Effector CD8-positive, alpha-beta T cell (primary cell): ENCODE measurements at places on chromosomes 7 and 10.

GRCh38 chr10:77546042-77546441 is 91.6 kb downstream of the KCNMA1 start:
- no peak for DNase-seq

- no peak for DNase-seq
Measured at GRCh38 chr7:128399991-128400390, 9.8 kb downstream of the IMPDH1 start.

GRCh38 chr10:112750427-112751167 is 199.4 kb upstream of the TCF7L2 start:
- no peak for DNase-seq

DNA sequence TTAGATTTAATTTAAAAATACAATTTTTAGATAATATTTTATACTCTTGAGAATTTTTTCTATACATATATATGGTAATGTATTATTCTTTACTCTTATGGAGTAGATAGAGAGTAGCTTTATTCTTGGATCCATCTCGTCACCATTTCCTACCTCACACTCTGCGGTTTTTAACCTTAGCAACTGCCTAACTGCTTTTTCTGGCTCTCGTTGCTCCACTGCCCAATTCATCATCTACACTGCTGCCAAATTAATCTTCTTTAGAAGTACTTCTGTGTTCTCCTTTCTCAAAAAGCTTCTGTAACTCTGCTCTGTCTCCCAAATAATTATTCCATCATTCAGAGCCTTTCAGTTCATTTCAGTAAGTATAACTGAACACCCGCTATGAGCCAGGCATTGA is 35.3 kb downstream of the CAPZA2 start:
- DNase-seq, result no peak

DNA sequence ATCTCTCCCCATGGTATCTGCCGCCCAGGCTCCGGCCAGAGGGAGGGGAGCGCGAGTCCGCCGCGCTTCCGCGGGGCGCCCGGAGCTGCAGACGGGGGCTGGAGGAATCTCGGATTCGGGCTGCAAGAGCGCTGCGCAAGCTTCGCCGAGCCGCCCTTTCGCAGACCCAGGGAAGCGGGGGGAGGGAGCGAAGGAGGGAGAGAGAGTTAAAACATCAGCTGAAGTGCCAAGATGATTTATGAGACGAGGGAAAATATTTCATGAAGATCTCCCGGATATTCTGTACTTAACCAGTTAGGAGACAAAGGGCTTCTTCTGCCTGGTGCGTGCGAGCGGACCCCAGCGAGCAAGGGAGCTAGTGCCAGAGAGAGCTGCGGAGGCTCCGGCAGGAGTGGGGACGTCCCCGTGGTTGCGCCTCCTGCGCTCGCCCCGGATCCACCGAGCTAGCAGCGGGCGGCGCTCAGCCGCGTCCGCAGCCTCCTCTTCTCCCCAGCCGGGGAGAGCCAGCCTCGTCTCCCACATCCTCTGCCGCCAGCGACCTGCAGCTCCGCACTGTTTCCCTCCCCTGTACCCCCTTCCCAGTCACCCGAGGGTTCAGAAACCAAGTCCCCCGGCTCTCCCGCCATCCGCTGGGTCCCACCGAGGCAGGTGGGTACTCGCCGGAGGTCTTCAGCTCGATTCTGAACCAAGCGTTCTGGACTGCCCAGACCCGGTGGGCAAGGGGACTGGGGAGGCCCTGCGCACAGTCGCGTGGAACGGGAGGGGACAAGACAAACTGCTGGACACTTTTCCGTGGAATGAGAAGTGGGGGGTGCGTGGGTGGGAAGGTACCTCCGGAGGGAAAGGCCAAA is 1.0 kb upstream of the PAX2 start:
- DNase-seq, result no peak

DNA sequence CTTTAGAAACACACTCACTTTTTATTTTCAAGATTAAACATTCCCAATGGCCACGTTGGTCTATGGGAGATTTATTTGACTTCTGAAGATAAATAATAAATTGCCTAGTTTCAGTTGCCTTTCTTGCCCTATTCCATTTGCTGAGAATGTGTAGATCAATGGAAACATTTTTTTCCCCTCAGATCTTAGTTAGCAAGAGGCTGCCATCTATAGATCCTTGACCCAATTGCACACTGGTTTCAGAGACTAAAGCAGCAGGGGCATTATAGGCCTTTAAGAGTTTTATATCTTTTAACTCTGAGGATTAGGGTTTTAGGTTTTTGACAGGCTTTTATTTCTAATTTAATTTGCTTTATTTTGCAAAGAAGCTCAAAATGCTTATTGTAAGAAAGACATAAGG is 163.2 kb upstream of the GPR26 start:
- DNase-seq, result no peak

DNA sequence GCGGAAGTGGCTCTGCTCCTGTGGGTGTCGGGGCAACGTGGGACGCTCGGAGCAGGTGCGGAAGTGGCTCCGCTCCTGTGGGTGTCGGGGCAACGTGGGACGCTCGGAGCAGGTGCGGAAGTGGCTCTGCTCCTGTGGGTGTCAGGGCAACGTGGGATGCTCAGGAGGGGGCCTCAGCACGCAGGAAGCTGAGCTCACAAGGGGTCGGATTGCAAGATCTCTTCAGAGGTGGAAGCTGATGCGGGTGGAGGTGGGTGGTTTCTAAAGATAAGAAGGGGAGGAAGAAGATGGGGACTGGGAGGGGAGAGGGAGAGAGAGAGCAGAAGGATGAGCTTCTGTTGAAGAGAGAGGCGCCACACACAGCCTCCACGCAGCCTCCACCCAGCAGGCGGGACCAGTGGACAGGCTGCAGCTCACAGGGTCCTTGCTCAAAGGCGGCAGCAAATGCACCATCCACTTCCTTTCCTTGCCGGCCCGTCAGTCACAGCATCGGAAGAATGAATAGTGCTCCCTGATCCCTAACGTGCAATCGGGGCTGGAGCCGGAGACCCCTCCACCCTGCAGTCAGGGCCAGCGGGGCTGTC is 78.7 kb downstream of the PTPRN2 start:
- DNase-seq, result no peak

- DNase-seq, result no peak
Measured at GRCh38 chr10:24406809-24407483, 198.0 kb downstream of the KIAA1217 start.

- DNase-seq, result no peak
Measured at GRCh38 chr7:73443548-73444255, 10.1 kb downstream of the FZD9 start.

DNA sequence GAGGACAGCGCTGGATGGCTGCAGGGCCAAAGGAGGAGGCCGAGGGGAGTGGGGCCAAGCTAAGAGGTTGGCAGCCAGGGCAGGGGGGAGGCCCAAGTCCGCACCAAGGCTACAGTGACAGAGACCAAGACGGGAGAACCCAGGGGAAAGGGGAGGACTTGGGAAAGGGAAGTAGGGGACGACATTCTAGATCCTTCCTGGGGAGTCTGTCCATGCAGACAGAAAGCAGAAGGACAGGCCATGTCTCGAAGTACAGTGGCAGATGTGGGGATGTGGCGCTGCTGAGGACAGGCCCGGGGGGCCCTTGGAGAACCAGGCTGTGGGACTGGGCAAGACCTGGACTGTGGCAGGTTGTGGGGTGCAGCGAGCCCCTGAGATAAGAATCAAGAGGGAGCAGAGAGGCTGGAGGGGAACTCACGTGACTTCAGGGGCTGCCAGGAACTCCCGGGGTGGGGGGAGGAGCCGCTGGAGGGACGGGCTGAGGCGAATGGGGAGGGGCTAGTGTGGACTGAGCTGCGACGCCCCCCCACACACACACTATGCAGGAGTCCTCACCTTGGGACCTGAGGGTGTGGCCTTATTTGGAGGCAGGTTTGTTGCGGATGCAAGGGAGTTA is 68.5 kb upstream of the TNRC18 start:
- no peak for DNase-seq

DNA sequence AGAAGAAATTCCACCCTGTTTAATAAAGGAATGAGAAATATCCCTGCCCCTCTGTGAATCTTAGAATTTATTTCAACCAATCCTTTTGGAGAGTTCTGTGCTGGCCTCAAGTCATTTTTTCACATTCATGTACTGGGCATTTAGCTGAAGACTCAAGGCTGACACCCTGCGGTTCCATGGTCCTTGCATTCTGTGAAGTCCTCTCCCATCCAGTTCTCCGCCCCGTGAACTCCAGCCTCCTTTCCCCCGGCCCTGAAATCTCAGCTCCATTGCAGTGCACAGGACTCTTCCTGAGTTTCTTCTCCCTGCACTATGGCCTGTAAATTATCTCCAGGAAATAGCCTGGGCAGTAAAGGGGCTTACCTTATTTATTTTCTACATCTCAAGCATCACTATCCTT is 183.0 kb upstream of the KCND2 start:
- no peak for DNase-seq

DNA sequence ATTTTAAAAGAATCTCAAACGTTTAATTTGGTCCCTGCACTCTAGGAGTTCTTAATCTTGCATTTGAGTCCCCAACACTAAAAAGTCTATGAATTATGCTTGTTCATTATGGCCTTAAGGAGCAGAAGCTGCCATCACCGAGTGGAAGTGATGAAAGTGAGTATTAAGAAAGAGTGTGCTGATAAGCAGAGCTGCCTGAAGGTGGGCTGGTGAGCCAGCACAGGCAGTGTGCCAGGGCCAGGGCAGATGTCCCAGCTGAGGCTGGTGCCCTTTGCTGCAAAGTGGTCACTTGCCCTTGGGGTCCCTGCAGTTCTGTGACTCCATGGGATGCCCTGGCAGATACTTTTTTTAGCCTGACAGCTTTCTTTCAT is 72.9 kb upstream of the LOXL4 start:
- DNase-seq, result no peak

GRCh38 chr10:64867501-64867962 is 1346.3 kb downstream of the REEP3 start:
- DNase-seq, result no peak

- DNase-seq, result no peak
Measured at GRCh38 chr10:98212196-98212595, 55.8 kb downstream of the LOXL4 start.

DNA sequence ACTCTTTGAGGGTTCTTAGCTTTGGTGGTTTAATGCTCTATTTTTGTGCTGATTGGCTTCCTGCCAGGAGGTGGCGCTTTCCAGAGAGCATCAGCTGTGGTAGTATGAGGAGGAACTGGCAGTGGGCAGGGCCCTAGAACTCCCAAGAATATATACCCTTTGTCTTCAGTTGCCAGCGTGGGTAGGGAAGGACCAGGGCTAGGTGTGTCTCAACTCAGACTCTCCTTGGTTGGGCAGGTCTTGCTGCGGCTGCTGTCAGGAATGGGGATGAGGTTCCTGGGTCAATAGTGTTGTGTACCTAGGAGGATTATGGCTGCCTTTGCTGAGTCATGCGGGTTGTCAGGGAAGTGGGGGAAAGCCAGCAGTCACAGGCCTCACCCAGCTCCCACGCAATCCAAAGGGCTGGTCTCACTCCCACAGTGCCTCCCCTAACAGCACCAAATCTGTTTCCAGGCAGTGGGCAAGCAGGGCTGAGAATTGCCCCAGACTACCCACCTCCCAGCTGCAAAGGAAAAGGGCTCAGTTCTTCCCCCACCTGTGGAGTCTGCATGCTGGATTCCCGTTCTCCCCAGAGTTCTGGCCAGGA is 191.5 kb downstream of the PHTF2 start:
- DNase-seq, result no peak

DNA sequence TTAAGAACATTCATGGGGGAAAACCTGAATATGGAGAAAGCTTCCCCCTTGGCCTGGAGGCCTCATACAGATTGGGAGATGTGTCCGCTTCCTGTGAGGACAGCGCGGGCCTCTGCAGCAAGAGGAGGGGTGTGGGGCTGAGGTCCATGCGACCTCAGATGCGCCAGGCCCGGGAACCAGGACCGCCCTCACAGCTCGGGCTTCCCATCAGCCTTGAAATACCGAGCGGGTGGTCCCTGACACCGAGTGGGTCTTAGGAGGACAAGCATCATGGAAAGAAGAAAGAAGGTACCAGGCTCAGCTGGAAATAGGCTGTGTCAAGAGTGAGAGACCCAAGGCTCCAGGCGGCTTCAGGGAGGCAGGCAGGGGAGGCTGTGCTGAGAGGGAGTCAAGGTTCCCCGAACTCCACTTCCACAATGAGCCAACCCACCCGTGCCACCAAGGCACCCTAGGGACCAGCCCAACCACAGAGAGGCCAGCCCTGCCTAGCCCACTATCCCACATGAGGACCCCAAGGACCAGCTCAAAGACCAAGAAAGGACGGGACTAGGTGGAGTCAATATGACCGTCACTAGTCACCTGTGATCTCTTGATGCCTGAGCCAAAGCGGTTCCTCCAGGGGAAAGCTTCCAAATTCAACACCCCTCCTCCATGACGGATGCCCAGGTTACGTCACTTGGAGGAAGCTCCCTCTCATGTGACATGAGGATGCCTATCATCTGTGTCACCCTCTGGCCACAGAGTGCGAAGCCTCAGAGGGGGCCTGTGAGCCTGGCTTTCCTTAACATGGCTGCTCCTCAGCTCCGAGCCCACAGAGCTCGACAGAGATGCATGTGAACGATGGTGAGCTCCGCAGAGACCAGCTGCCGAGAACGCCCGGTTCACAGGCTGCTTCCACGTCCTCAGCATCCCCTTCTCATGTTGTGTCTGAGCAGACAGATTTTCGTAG is 103.7 kb downstream of the TCERG1L start:
- no peak for DNase-seq

DNA sequence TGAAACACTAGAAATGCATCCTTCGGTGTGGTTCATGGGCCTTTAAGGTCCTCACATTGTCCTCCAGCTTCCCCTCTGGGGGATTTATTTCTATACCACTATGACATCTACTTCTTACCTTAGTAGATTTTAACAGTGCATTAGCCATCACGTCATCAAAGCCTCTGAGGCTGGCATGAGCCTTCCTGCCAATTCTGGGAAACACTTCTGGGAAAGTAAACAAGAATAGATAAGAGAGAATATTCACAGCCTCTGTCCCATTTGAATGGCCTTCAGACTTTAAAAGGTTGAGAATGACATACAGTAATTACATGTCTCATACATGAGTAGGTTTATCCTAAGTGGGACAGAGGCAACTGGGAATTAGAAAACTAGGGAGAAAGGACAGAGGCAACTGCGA is 89.7 kb downstream of the AMPH start:
- DNase-seq, result no peak

GRCh38 chr7:129123510-129123857 is 21.0 kb upstream of the TSPAN33 start:
- DNase-seq, result no peak

- DNase-seq, result no peak
Measured at GRCh38 chr7:66913118-66914037, 7.6 kb upstream of the TMEM248 start.

GRCh38 chr7:128215281-128215680 is 25.8 kb upstream of the LEP start:
- DNase-seq, result no peak

- DNase-seq, result no peak
Measured at GRCh38 chr10:69377933-69378332, 38.8 kb downstream of the TACR2 start.

DNA sequence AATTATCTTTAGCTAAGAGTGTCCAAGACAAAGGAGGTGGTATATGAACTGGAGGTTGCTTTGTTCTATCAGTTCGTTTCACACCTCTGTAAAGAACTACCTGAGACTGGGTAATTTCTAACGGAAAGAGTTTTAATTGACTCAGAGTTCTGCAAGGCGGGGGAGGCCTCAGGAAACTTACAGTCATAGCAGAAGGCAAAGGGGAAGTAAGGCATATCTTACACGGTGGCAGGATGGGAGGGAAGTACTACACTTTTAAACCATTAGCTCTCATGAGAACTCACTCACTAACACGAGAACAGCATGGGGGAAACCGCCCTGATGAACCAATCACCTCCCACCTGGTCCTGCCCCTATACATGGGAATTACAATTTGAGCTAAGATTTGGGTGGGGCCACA is 1202.3 kb upstream of the LRRTM3 start:
- no peak for DNase-seq

- no peak for DNase-seq
Measured at GRCh38 chr7:108104324-108104723, 25.8 kb downstream of the LAMB4 start.

GRCh38 chr7:159023206-159023605 is 121.5 kb downstream of the VIPR2 start:
- no peak for DNase-seq
